ENCODE measurements at places on chromosomes 11 and 22.

GRCh38 chr11:34259087-34259486, 98.7 kb downstream of the ABTB2 start:
- DNase-seq = no peak

- no peak for DNase-seq
Observed at GRCh38 chr11:77753230-77753629, 67.3 kb downstream of the RSF1 start.

- no peak for DNase-seq
Observed at GRCh38 chr11:122306831-122307391, 190.9 kb upstream of the BLID start.

- DNase-seq = no peak
Observed at GRCh38 chr11:115707180-115707905, 203.1 kb upstream of the CADM1 start.

DNA sequence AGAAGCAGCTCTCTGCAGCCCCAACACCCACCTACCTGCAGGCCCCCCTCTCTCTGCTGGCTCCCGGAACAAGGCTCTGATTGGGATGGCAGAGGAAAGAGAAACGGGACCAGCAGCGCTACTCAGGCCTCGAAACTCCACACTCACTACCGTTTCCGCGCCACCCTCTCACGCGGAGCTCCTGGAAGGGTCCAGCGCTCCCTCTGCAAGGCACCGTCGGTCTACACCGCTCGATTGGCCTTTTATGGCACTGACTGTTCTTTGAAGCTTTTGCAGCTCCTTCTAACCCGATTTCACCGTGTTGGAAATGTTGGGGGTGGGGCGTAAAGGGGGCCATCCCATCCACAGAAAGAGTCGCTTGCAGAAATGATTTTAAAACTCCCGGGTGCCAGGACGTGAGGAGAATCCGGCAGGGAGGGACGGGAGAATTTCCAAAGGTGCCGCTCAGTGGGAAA, 323 bp upstream of the PANX1 start:
- DNase-seq = peak; percentile 65

GRCh38 chr11:37134637-37135036, 536.6 kb upstream of the RAG2 start:
- no peak for DNase-seq

- no peak for DNase-seq
Observed at GRCh38 chr11:43067681-43068080, 244.1 kb upstream of the API5 start.

- DNase-seq = no peak
Observed at GRCh38 chr22:27348634-27349033, 452.9 kb downstream of the MN1 start.

DNA sequence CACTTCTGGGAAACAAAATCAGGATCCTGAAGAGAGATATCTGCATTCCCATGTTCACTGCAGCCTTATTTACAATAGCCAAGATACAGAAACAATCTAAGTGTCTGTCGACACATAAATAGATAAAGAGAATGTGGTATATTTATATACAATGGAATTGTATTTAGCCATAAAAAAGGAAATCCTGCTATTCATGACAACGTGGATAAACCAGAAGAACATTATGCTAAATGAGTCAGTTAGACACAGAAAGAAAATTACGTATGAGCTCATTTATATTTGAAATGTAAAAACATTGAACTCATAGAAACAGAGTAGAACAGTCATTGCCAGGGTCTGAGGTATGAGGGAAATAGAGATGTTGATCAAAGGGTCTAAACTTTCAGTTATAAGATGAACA, 6.1 kb downstream of the MRPL17 start:
- DNase-seq = no peak

DNA sequence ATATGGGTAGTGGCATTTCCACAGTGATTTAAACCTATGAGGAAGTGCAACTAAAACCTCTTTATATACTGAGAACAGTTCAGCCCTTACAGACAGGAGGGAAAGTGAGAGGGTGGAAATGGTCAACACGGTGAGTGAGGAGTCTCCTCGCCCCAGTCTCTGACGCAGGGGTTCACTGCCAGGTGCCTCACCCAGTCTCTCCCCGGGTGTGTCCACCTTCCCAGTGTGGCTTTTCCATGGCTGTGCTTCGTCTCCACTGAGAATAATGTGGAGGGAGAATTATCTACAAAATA, 116.6 kb upstream of the TOP3B start:
- no peak for DNase-seq

DNA sequence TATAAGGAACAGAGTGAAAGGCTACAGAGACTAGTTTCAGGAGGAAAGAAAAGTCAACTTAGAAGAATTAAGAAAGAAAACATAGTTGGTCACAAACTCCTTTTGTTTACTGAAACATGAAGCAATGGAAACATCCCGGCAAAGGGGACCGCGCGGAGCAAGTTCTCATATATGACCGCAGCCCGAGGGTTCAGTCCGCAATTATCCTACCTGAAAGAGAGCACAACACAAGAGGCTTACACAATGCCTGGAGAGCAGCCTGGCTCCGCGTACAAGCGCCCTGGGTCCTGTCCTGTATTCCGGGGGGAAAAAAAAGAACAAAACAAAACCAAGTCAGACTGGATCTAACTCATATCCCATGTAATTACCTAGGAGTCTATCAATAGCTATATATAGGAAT, 12.3 kb downstream of the RBM4B start:
- no peak for DNase-seq

GRCh38 chr11:94767701-94768601, at the start of gene AMOTL1:
AMOTL1 (plus strand) TSS chr11:94768356; CDS start chr11:94768512, 156 bp downstream.
- peak; percentile 96 for DNase-seq

DNA sequence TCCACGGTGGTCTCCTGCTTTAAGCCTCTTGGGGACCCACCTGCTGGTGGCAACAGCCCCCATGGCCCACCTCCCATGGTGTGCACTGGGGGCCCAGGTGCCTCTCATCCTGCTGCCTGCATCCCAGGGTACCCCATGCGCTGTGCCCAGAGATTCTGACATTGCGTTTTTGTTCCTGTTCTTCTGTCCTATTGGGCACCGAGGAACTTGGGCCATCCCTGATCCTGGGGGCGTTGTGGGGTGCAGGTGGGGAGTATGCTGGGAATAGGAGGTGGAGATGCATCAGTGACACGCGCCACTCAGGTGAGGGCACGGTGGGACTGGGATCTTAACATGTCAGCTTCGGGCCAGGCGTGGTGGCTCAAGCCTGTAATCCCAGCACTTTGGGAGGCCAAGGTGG, 12.4 kb upstream of the NAP1L4 start:
- DNase-seq = no peak

- no peak for DNase-seq
Observed at GRCh38 chr22:43569111-43569510, 157.3 kb downstream of the MPPED1 start.

- DNase-seq = no peak
Observed at GRCh38 chr22:43471606-43472135, 59.9 kb downstream of the MPPED1 start.

- no peak for DNase-seq
Observed at GRCh38 chr11:65383778-65384177, 1.3 kb upstream of the SLC25A45 start.

- no peak for DNase-seq
Observed at GRCh38 chr11:134530636-134531326, 118.7 kb upstream of the B3GAT1 start.

DNA sequence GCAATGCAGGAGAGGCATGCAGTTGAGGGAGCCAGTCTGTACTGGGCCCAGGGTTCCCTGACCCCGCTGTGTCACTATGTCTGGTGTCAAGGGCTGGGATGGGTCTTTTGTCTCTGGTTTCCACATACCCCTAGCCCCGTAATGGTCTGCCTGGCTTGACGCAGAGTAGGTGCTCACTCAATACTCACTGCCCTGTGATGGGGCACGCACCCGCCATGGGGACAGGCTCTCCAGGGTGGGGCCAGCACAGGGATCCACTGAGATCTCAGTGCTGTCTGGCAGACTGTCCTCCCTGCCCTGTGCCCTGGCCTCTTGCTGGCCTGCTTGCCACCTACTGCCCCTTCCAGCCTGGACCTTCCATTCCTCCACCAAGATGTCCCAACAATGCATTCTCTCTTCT, 101.7 kb upstream of the CD82 start:
- DNase-seq = no peak

- DNase-seq = no peak
Observed at GRCh38 chr11:79397252-79397651, 43.6 kb downstream of the TENM4 start.

DNA sequence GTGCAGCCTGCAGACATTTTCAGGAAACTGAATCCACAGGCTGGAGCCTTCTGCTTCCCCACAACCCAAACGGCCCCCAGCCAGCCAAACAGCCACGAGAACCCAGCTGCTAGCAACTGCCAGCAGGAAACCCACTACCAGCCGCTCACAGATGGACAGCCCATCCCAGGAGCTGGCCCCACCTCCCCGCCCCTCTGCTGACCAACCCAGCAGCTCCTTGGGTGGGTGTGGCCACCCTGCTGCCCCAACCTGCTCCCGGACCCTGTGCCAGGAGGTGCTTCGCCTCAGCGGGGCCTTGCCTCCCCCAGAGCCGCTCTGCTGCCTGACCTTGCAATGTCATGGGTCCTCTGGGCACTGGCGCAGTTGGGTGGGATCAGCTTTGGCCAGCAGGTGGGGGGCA, 8.2 kb upstream of the CCDC188 start:
- no peak for DNase-seq

DNA sequence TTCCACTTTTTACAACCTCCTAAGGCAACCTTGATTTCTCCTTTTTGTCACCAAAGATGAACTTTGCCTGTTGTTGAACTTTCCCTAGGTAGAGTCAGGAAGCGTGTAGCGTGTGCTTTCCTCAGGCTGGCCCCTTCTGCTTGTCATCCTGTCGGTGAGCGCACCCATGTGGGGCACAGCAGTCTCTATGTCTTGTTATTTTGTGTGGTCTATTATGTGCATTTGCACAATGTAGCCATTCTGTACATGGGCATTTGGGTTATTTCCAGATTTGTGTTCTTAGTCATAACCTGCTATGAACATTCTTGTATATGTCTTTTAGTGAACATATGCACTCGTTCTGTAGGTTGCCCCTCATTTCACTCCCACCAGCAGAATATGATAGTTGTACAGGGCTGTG, 34.9 kb downstream of the CABIN1 start:
- DNase-seq = no peak

DNA sequence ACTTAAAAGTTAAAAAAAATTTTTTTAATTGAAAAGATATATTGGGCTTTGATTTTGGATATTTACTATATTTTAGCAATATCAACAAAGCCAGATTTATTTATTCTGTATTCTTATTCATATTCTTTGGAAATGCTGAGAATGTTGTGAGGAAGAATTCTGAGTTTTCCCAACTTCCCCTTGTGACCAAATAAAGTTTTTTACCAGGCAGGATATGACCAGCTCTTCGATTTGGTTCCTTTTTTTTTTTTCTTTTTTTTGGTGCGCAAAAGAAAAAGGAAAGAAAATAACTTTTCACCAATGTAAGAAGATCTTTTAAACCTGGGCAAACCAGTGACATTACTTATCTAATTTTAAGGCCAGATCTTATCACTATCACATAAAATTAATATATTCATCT, 12.9 kb downstream of the TCP11L1 start:
- no peak for DNase-seq

GRCh38 chr11:63681321-63682065, at the start of gene RTN3:
RTN3 (plus strand) TSS chr11:63681500; CDS start chr11:63681637, 137 bp downstream.
- peak; percentile 98 for DNase-seq

- no peak for DNase-seq
Observed at GRCh38 chr11:61392981-61393595, 701 bp downstream of the TMEM216 start.

GRCh38 chr11:36288442-36289225, 590 bp downstream of the COMMD9 start:
- DNase-seq = no peak
